ENCODE measurements at places on chromosomes 2 and 18.

DNA sequence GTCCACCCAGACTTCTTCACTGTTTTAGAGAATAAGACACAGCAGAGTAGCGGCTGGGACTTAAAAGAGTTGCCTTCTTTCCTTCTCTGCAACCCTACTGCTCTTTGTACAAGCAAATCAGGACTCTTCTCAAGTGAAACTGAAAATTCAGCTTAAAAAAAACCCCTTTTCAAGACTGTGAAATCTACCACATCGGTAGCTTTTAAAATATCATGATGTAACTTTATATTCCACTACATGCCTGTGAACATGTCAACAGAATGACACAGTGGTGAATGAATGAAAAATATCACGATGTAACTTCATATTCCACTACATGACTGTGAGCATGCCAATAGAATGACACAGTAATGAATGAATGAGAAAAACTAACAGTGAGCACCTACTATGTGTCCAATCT is 53.4 kb downstream of the TCF4 start:
- H3K4me3 ChIP-seq, result no peak overlapping the region
- DNase-seq, result no peak
- H3K27me3 ChIP-seq, result no peaks in the 10 kb centered on the region
- H3K36me3 ChIP-seq, result no peaks in the 10 kb centered on the region

- DNase-seq, result no peak
- H3K27ac ChIP-seq, result no peak overlapping the region
These were observed 1228.3 kb upstream of the CHAC2 start for GRCh38 chr2:52539026-52539970.

DNA sequence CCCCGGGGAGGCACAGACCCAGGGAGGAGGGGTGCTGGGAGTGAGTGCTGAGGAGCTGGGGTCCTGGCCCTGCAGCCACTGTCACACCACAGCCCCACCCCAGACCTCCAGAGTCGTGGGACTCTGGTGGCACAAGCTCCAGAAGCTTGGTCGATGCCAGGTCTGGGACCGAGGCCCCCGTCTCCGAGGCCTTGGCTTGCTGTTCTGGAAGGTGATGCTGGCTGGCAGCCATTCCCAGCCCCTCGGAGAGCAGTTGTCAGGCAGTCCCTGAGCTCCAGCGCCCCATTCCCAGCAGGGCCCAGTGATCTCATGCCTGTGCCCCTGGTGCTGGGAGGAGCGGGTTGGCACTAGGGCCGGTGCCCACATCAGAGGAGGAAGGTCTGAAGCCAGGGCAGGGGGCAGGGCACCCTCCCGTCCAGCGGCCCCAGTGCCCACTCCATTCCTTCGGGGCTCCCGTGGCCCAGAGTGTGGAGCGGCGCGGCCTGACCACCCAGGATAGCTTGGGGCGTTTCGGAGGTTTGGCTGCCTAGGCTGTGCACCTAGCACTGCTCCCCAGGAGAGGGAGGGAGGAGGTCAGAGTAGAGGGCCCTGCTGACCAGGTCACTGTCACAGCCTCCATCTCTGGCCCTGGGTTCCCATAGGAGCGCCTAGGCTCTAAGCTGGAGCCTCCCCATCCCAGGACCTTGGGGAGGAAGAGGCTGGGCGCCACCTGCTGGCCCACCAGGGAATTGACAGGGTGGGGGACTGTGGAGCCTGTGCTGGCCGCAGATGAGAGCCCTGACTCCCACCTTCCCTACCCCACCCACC is 16.8 kb upstream of the ALPI start:
- H3K27ac ChIP-seq, result no peak overlapping the region
- DNase-seq, result no peak
- no peaks in the 10 kb centered on the region for H3K36me3 ChIP-seq

DNA sequence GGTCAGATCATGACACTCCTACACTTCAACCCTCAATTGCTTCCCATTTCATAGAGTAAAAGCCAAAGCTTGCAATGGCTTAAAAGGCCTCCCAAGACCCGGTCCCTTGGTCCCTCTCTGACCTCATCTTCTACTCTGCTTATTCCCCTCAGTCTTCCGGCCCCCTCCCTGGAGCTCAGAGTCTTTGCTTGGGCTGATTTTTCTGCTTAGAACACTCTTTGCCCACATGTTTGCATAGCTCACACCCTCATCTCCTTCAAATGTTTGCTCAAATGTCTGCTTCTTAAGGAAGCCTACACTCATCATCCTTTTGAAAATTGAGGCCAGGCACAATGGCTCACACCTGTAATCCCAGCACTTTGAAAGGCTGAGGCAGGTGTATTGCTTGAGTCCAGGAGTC is 65.6 kb upstream of the CAPN13 start:
- H3K4me1 ChIP-seq, result peaks cover 9% of the 10 kb centered on the region
- H3K27me3 ChIP-seq, result no peaks in the 10 kb centered on the region
- H3K27ac ChIP-seq, result no peak overlapping the region
- no peaks in the 10 kb centered on the region for H3K36me3 ChIP-seq

- H3K27ac ChIP-seq, result no peak overlapping the region
- no peak overlapping the region for H3K4me3 ChIP-seq
- H3K27me3 ChIP-seq, result no peaks in the 10 kb centered on the region
- no peaks in the 10 kb centered on the region for H3K4me1 ChIP-seq
- peaks cover 3% of the 10 kb centered on the region for H3K36me3 ChIP-seq
- DNase-seq, result no peak
These were observed 156.1 kb downstream of the TTC27 start for GRCh38 chr2:32783933-32784332.

- H3K4me3 ChIP-seq, result no peak overlapping the region
- no peak overlapping the region for H3K27ac ChIP-seq
- H3K36me3 ChIP-seq, result no peaks in the 10 kb centered on the region
- no peaks in the 10 kb centered on the region for H3K4me1 ChIP-seq
- no peak for DNase-seq
These were observed 354.1 kb downstream of the TXNL1 start for GRCh38 chr18:56284319-56284718.

DNA sequence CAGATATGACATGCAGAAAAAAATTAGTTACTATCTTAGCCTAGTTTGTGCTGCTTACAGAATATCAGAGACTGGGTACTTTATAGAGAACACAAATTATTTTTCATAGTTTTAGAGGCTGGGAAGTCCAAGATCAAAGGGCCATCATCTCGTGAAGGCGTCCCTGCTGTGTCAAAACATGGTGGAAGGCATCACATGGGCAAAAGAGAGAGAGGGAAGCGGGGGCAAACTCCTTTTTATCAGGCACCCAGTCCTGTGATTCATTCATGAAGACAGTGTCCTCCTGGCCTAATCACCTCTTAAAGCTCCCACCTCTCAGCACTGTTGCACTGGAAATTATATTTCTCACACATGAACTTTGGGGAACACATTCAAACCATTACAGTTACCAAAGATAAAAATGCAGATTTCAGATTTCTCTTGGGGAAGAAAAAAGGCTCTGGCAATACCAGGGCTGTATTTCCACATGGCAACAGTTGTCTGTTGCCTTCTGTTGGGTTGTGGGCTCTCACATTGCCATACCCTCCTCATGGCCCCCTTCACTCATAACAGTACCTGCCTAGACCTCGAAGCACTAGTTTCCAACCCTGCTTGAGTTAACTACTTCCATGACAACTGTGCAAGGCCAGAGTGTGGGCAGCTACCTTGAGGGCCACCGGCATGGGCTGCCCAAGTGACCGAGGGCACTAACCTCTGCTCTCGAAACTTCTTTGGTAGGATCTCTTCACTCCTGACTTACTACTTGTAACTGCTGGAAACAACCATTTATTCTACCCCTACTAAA is 2.7 kb upstream of the ACTR3 start:
- H3K4me1 ChIP-seq, result peaks cover 9% of the 10 kb centered on the region
- DNase-seq, result no peak
- H3K27ac ChIP-seq, result no peak overlapping the region
- H3K27me3 ChIP-seq, result no peaks in the 10 kb centered on the region

DNA sequence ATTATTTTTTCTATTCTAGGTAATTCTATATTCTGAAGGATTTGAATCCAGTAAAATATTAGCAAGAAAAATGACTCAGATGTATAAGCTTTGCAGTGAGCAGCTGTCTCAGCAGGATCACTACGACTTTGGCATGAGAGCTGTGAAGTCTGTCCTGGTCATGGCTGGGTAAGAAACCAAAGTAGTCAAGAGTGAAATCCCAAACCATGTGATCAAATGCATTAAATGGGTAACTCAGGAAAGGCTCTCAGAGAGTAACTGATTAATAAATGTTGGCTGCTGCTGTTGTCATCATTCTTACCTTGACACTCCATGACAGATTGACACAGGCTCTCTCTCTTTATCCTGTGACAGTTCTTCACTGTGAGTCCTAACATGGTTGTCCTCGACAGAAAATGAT is 124.1 kb downstream of the DNAH6 start:
- DNase-seq, result no peak
- no peak overlapping the region for H3K27ac ChIP-seq
- H3K4me3 ChIP-seq, result no peak overlapping the region
- H3K27me3 ChIP-seq, result no peaks in the 10 kb centered on the region

GRCh38 chr2:236073246-236073645 is 94.9 kb downstream of the GBX2 start:
- no peak overlapping the region for H3K27ac ChIP-seq
- no peaks in the 10 kb centered on the region for H3K4me1 ChIP-seq
- H3K4me3 ChIP-seq, result no peak overlapping the region
- no peaks in the 10 kb centered on the region for H3K36me3 ChIP-seq

- DNase-seq, result no peak
- no peaks in the 10 kb centered on the region for H3K4me1 ChIP-seq
- no peak overlapping the region for H3K27ac ChIP-seq
- H3K4me3 ChIP-seq, result no peak overlapping the region
- H3K27me3 ChIP-seq, result no peaks in the 10 kb centered on the region
- no peaks in the 10 kb centered on the region for H3K36me3 ChIP-seq
These were observed 146.3 kb upstream of the RIOK3 start for GRCh38 chr18:23306822-23307221.

- H3K4me1 ChIP-seq, result no peaks in the 10 kb centered on the region
- no peaks in the 10 kb centered on the region for H3K36me3 ChIP-seq
- H3K27me3 ChIP-seq, result no peaks in the 10 kb centered on the region
- no peak overlapping the region for H3K4me3 ChIP-seq
- no peak for DNase-seq
- H3K27ac ChIP-seq, result no peak overlapping the region
These were observed 206.8 kb downstream of the MEIS1 start for GRCh38 chr2:66641685-66642084.

DNA sequence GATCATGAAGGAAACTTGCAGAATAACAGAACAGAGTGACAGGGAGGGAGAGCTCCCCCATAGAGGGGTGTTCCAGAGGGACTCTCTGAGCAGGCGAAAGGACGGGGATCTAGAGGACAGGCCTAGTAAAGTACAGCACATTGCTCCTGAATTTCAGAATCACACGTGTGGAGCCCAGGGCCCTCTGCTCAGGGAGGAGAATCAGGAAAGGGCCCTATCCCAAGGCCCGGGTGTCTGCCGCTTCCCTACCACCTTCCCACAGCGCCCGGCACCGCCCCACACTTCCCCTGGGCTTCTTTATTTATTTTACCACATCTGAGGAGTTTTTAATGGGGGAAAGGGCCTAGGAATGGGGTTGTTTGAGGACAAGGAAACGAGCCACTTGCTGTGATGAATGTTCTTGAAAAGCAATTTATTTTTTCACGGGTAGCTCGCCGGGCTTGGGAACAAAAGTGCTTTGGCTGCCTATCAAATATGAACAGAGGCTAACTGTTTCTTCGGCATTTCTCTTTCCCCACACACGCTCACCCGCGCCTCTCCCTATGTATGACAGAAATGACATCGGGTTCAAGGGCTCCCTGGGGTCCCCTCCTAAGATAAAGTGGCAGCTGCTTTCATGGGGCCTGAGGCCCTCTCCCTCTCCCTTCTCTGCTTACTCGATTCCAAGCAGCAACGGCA is 79.3 kb upstream of the GLI2 start:
- peaks cover 29% of the 10 kb centered on the region for H3K27me3 ChIP-seq
- no peaks in the 10 kb centered on the region for H3K36me3 ChIP-seq
- no peak overlapping the region for H3K4me3 ChIP-seq
- H3K4me1 ChIP-seq, result peaks cover 5% of the 10 kb centered on the region
- no peak for DNase-seq

GRCh38 chr2:21256006-21256405 is 132.2 kb downstream of the TDRD15 start:
- H3K36me3 ChIP-seq, result no peaks in the 10 kb centered on the region
- no peaks in the 10 kb centered on the region for H3K4me1 ChIP-seq
- no peaks in the 10 kb centered on the region for H3K27me3 ChIP-seq
- DNase-seq, result no peak
- H3K4me3 ChIP-seq, result no peak overlapping the region

DNA sequence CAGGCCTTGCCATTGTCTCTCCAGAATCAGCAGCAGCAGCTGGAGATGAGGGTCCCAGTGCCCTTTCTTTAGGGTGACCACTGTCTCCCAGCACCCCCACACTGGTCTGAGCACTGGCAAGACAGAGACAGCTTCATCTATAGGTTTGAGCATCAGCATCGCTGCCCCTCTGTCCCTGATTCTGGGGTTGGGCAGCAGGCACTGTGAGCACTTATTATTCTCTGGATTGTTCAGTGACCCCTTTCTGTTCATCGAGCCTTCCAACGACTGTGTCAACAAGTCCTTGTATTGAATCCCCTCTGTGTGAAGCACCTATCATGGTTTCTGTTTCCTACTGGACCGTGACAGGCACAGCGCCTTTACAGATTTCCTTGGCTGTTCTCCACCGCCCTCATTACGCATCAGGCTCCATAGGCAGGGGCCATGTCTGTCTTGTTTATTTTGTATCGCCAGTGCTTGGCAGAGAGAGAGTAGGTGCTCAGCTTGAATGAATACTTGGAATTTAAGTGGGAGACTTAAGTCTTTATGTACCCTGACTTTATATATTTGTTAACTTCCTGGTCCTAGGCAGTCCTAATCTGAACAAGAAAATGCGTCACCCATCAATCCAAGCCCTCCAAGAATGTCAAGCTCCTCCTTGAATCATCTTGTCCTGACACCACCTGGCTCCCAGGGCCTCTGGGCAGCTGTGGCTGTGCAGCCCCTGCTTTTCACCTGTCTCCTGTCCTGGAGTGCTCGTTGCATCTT is 11.4 kb downstream of the MALL start:
- H3K4me1 ChIP-seq, result no peaks in the 10 kb centered on the region
- H3K27ac ChIP-seq, result no peak overlapping the region
- no peak overlapping the region for H3K4me3 ChIP-seq
- H3K27me3 ChIP-seq, result no peaks in the 10 kb centered on the region
- no peak for DNase-seq
- H3K36me3 ChIP-seq, result no peaks in the 10 kb centered on the region

- H3K36me3 ChIP-seq, result no peaks in the 10 kb centered on the region
- no peak overlapping the region for H3K27ac ChIP-seq
- no peaks in the 10 kb centered on the region for H3K4me1 ChIP-seq
These were observed 186.0 kb upstream of the EPHA4 start for GRCh38 chr2:221758076-221758475.

DNA sequence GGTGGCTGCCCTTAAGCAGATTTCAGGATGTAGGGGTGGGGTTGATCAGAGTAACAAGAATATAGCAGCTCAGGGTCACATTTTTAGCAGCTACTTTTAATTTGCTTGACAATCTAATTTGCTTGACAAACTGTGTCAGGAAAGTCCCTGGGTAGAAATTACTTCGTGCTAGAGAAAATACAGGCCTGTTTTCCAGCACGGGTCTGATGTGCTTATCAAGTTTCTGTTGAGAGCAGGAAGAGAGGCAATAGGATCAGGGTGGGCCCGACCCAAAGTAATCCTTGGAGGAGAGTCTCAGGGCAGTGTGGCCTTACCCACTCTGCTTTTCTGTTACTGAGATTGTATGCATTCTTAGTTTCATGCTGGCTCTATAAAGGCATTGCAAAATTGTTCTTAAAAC is 221.5 kb downstream of the TSN start:
- H3K4me1 ChIP-seq, result no peaks in the 10 kb centered on the region
- no peak overlapping the region for H3K27ac ChIP-seq
- no peaks in the 10 kb centered on the region for H3K27me3 ChIP-seq
- no peaks in the 10 kb centered on the region for H3K36me3 ChIP-seq
- no peak overlapping the region for H3K4me3 ChIP-seq
